ENCODE measurements at places on chromosomes 7 and 10. TPM values are rescaled to one million over a fixed set of nuclear protein-coding genes. Genes with fewer than 3 reads are reported as not detected.

DNA sequence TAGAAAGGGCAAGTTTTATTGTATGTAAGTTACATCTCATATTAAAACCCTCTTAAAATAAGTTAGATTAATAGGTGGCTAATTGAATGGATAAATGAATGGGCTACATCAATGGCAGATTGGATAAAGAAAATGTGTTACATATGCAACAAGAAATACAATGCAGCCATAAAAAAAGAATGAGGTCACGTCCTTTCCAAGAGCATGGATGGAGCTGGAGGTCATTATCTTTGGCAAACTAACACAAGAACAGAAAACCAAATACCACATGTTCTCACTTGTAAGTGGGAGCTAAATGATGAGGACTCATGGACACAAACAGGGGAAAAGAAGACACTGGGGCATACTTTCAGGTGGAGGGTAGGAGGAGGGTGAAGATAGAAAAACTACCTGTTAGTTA lies 182.2 kb upstream of the GNAI1 start:
- no peak for DNase-seq

GRCh38 chr10:7804741-7805140 lies 13.6 kb upstream of the TAF3 start:
- DNase-seq, result no peak

- DNase-seq, result no peak
Measured at GRCh38 chr10:13139150-13139549, 22.2 kb upstream of the MCM10 start.

DNA sequence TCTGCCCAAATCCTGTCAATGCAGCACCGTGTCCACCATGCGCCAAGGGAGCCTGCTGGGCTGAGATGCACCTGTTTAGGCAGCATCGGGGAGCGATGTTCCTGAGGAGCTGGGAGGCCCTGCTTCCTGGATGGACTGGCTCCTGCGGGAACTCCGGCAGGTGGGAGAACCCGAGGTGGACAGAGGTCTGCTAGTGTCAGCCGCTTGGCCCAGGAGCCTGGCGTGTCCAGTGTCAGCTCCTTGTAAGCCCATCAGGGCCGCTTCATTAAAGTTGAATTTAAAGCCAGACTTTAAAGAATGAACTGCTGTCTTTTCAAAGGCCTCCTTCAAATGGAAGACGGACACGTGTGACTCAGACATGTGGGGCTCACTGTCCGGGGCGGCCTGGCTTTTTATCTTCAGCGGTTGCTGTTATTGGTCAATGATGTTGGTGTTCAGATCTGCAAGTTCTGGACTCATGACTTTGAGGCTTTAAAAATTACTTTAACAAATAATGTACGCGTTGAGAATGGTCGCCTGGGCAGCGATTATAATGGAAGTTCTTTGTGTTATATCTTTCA lies 422.5 kb downstream of the DNAJB6 start:
- DNase-seq, result no peak

DNA sequence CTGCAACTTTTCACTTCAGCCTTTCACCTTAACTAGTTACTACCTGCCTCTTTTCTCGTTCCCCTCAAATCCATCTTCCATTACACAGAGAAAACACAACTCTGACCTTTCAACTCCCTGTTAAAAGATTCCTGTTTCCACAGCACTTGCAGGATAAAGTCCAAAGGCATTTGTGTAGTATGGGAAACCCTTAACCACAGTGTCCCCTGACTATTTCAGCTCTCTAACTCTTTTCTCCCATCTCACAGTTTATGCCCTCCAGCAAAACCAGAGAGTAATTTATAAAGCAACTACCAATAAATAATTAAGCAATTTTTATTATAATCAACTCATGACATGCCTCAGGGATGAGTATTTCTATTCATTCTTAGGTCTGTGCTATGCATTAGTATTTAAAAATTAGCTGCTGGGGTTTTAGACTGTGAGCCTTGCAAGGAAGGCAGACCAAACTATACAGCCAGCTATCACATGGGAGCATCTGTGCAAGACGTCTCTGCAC lies 51.0 kb downstream of the COL1A2 start:
- DNase-seq, result no peak

- no peak for DNase-seq
Measured at GRCh38 chr7:2129323-2130095, 103.2 kb downstream of the MAD1L1 start.

- DNase-seq, result no peak
Measured at GRCh38 chr10:21733710-21734109, 199.7 kb downstream of the MLLT10 start.

The TAS2R4 gene
- total RNA-seq, result 0.14 TPM

All from HT1080 (cell line).